Amniotic stem cell (primary cell): ENCODE measurements at places on chromosomes 11 and 22.

- DNase-seq = no peak
Observed at GRCh38 chr22:27064386-27064785, 407.0 kb downstream of the MIAT start.

- no peak for DNase-seq
Observed at GRCh38 chr11:91707652-91708482, 516.8 kb upstream of the FAT3 start.

- peak; percentile 90 for DNase-seq
Observed at GRCh38 chr11:35337136-35337913, 82.0 kb downstream of the SLC1A2 start.

GRCh38 chr22:44366372-44367300, 53.9 kb upstream of the SHISAL1 start:
- DNase-seq = no peak

- DNase-seq = no peak
Observed at GRCh38 chr11:16773981-16774935, 35.8 kb downstream of the C11orf58 start.

DNA sequence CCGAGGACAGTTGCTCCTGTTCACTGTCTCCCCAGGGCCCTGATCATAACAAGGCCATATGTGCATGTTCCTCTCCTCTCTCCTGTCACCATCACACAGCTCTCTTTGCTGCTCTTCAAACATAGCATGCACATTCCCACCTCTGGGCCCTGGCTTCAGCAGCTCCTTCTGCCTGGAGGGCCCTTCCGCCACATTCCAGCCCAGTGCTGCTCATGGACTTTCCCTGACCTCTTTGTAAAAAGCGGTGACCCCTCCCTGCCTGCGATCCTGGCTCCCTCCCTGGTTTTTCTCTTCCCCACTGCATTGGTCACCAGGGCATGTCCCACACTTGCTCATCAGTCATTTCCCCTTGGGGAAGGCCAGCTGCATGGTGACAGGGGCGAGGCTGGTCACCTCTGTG, 98.2 kb downstream of the MYO18B start:
- DNase-seq = no peak

DNA sequence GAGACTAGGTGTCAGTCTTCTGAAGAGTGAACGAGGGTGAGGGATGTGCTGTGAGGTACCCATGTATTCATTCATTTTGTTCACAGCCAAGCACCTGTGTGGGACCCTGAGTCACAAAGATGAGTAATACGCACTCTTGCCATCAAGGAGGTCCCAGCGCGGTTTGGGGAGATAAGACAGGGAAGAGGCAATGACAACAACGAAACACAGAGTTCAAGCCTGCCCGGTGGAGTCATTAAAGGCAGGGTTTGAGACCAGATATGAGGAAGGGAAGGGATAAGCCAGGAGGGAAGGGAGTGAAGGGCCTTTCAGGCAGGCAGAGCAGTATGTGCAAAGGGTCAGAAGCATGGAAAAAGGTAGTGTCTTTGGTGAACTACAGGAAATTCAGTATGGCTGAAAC, 4.6 kb downstream of the DCHS1 start:
- DNase-seq = no peak

DNA sequence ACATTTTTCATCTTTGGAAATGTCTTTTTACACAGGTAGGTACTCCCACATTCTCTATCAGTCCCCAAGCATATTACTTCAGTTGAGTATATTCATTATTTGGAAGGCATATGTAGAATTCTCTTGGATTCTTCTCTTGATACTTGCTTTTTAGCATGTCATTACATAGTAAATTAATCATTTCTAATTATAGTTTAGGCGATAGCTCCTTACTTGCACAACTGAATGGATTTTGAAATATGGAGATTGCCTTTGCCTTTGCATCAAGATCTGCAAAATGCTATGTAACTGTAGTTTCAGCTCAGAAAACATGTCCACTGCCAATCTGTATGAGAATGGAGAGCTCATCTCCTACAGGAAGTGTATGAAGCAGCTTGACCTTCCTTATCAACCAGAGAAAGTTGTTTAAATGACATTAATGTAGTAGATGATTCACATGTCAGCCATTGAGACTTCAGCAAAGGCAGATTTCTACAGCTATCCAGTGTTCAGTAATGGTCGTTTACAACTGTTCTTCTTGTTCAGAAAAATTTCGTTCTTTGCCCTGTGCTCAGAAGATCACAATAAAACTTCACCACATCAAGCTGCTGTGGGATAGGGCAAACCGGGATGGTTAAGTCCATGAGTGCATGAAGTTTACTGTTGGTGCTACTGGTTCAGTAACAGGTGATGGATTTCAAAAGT, 61.6 kb downstream of the PPP6R3 start:
- DNase-seq = no peak

DNA sequence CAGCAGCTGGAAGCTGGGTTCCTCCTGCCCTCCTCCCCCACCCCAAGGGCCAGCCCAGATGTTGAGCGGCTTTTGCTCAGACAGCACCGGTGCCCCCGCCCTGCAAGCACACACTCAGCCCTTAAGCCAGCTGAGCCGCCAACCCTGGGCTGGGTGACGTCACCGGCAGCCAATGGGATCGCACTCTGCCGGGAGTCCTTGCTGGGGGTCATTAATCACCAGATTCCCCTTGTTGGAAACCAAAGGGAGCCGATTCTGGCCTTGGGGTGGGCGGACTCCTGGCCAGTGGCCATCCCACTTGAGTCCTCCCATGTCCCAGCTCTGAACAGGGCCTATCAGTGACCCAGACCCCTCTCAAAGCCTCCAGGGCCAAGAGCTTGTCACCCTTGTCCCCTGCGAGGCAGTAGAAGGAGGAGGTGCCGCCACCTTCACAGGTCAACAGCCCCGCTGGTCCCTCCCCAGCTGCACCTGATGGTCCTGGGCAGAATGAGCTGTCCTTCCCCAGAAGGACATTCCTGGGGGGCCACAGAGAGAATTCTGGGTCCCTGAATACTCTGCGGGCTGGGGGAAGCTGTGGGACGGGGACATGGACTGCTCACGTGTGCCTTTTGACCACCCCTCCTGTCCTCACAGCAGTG, 7.4 kb downstream of the DUSP8 start:
- no peak for DNase-seq

- DNase-seq = no peak
Observed at GRCh38 chr11:30420233-30420787, 97.4 kb downstream of the ARL14EP start.

DNA sequence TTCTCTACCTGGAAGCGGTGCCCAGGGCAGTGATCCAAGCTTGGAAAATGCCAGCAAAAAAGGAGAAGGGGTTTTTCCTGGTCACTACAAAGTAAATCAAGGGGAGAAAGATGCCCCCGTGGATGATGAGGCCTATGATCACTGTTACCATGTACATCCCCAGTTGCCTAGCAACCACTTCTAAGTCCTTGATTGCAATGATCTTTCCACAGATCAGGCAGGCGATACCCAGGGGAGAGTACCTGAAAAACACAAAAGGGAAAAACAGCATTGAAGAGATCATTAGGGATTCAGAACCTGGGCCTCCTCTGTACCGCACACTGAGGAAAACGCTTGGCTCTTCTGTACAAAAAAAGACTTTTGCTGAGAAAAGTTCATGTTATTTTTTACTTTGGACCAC, 127.1 kb downstream of the SLC1A2 start:
- DNase-seq = no peak

- no peak for DNase-seq
Observed at GRCh38 chr11:130071211-130071712, 1.6 kb downstream of the APLP2 start.

- no peak for DNase-seq
Observed at GRCh38 chr11:130761560-130762220, 154.6 kb downstream of the SNX19 start.

DNA sequence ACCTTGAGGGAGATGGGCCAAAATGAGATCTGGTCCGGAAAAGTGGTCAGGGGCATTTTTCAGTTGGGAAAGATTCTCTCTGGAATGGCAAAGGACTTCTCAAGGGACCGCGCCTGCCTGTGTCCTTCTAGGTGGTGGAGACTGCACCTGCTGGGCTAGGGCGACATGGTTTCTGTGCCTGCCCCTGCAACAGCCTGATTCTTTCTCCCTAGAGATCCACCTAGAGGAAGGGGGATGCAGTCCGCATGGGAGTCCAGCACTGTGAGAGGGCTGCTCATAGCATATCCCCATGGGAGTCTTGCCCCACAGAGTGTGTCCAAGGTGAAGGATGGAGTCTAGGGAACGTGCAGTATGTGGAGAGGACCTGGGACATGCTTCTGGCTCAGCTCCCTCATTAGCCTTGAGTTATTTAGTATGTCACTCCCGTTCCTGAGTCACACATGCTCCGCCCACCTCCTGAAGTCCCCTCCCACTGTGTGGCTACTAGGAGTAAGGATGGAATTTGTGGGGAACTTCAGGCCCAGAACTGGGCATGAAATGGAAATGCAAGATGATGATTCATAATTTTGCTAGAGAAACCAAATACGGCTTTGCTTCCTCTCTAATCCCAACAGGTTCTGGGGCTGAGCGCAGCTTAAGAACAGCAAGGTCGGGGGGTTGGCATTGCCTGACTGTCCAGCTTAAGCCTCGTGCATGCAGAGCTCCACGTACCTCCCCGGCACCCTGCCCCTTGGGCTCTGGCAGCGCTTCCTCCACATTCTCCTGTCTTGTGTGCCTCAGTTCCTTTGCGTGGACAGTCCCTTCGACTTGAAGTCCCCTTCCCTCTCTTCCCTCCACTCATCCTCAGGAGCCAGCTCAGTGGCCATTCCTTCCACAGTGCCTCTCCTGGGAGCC, 35.0 kb downstream of the GRIK4 start:
- peak; percentile 92 for DNase-seq

DNA sequence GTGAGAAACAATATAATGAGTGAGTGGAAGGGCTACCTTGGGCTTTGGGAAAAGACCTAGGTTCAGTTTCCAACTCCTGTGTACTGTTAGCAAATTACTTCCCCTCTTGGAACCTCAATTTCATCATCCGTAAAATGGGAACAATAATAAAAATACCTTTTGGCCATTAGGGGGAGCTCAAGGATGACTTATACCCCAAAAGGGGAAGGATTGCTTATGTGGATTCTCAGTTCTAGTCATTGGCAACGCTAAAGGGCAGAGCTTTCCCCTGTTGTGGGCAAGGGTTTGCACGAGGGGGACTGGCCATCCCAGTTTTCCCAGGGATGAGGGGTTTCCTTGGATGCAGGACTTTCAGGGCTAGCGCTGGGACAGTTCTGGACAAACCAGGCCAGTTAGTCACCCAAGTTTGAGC, 3.1 kb upstream of the COMMD9 start:
- DNase-seq = no peak

GRCh38 chr11:101940901-101941520, 24.7 kb upstream of the ANGPTL5 start:
- DNase-seq = no peak

DNA sequence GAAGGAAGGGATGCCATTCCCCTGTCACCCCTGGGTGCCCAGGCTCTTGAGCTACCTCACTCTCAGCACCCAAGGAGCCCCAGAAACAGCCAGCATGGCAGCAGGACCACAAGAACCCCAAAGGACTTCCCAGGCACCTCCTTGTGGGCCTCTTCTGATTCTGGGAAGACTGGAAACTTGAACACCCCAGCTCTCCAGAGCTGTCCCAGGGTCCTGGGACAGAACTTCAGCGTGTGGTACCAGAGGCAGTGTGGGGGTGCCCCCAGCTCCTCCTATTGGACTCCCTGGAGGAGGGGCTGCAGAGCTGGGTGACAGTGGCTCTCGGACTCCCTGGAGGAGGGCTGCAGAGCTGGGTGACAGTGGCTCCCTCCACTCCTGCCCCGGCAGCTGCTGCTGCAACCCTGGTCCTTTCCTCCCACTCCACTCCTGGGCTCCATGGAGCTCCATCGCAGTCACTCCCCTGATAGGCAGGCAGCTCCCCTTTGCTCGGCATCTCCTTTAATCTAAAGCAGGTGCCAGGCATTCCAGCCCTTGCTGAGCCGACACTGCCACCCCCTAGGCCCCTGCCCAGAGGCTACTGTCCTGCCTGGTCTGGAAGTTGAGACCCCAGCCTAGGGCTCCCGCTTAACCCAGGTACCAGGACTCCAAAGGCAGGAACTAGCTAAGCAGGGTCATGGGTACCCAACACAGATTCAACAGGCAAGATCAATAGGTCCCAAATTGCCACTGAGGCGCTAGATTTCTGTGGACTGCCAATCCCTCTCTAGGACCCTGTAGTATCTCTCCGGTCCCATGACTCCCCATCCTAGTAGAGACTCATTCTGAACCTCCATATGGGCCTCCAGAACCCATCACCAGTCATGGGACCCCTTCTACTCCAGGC, 2.7 kb downstream of the BCL9L start:
- DNase-seq = no peak
